Stimulated activated naive CD8-positive, alpha-beta T cell treated with anti-CD3 and anti-CD28 coated beads, Interleukin-15, Interleukin-2, amounts not matched to agents 100 U/mL and 50 U/mL, for 24 hours (primary cell): ENCODE measurements at places on chromosomes 5 and 9.

DNA sequence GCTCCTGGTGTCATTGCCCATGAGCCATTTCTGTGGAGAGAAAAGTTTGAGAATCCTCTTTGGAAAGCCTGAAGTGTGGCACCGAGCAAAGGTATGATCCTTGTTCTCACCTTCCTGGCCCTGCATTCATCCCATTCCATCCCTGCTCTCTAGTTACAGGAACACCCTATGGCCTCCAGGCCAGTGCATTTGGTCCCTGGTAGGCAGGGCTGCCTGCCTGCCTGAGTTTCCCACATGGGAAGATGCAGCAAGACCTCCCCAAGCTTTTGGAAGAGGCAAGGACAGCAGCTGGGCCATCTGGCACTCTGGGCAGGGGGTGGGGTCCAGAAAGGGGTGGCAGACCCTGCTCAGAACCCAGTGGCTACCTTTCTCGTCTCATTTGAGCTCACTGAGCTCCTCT, 24.5 kb downstream of the IGIP start:
- no peak for DNase-seq

DNA sequence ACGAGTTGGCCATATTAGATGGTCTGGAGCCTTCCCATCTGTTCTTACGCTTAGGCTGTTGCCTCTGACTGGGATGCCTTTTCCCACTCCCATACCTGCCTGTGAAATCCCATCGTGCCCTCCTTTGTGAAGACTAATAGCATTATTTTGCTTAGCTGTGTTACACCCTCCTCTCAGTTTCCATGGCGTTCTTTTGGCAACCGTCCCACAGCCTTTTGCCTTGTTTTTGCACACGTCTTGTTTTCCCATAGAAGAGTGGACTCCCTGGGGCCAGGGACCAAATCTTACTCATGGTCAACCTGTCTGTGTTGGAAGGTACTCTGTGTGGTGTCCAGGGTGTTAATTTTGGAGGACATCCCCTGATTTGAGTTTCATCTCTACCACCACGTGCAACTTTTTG, 242.1 kb downstream of the HSPA4 start:
- DNase-seq = no peak

GRCh38 chr9:72199238-72199637, 50.0 kb downstream of the GDA start:
- DNase-seq = no peak

DNA sequence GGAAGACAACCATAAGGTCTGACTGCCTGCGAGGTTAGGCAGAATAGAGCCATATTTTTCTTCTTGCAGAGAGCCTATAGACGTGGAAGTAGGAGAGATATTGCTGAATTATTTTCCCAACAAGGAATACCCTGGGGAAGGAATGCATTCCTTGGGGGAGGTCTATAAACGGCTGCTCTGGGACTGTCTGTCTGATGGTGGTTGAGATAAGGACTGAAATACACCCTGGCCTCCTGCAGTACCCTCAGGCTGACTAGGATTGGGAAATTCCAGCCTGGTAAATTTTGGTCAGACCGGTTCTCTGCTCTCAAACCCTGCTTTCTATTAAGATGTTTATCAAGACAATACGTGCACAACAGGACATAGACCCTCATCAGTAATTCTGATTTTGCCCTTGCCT, 617.5 kb upstream of the GRIN3A start:
- DNase-seq = no peak

DNA sequence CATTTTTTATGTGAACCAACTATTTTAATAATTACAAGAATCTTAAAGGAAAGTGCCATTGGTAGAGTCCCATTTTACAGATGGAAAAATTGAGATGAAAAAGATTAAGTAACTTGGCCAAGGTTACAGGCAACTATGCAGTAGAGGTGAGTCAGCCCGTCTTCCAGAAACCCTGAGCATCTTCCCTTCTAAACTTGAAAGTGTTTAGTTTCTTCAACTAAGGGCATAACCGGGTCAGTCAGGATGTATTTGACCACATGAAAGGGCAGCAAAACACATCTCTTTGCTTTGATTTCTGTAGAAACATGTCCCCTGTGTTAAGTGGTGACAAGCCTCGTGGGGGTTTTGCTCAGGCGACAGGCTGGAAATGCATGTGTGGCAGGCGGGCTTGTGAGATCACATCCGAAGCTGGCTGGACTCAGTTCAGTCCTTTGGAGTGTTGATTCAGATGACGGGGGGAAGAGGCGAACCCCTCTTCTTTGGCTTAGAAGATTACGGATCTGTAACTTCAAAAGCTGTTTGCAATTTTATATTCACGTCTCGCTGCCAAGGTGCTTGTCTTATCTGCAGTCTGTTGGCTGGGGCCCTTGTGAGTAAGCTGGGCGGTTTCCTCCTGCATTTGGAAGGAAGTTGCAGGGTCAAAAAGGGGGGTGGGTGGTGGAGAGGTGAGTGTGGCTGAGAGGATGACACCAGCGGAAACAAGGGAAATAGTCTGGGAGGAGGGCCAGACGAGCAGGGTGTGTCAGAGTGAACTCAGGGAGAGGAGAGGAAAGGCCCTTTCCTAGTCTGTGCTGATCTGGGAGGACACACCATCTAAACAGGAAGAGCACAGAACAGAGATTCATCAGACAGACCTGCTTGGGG, 78.9 kb upstream of the RPS23 start:
- DNase-seq = peak; percentile 66

DNA sequence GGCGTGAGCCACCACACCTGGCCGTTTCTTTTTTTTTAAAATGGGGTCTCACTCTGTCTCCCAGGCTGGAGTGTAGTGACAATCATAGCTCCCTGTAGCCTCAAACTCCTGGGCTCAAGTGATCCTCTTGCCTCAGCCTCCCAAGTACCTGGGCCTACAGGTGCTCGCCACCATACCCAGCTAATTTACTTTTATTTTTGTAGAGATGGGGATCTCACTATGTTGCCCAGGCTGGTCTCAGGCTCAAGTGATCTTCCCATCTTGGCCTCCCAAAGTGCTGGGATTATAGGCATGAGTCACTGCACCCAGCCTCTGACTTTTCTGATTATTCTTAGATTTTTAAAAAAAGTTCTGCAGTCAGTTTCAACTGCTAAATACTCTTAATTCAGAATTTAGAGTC, 21.3 kb downstream of the RAI14 start:
- DNase-seq = no peak

DNA sequence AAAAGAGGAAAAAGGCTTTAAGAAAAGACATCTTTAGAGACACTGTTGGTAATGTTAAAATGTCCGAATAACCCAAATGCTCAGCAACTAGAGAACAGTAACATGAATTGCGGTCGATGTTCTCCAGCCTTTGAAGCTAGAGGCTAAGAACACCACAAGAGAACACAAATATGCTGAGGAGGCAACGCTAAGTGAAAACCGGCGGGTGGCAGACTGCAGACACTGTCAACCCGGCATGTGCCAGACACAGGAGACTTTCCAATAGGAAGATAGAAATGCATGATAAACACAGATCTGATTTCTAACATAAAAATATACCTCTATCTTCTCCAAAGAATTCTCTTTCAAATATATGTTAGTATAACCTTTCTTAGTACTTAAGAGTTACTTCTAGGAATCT, 18.4 kb upstream of the DDX41 start:
- DNase-seq = no peak

- peak; percentile 56 for DNase-seq
Measured at GRCh38 chr9:137083394-137084004, 3.3 kb upstream of the MAN1B1 start.

DNA sequence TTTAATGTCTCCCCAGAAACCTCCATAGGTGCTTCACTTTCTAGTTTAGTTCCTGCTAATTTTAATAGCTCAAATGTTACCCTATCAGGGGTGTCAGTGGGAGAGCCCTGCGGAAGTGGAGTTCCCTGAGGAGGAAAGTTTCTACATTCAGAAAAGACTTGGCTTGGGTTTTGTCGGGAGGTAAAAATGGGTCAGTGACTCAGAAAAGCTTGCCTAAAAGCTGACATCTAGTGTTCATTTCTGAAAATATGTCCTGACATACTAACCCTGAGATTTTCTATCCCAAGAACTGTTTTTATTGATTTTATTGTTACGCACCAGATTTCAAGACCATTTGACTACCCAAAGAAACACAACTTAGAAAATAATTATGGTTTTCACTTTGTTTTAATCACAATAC, 40.9 kb upstream of the GLDC start:
- no peak for DNase-seq

DNA sequence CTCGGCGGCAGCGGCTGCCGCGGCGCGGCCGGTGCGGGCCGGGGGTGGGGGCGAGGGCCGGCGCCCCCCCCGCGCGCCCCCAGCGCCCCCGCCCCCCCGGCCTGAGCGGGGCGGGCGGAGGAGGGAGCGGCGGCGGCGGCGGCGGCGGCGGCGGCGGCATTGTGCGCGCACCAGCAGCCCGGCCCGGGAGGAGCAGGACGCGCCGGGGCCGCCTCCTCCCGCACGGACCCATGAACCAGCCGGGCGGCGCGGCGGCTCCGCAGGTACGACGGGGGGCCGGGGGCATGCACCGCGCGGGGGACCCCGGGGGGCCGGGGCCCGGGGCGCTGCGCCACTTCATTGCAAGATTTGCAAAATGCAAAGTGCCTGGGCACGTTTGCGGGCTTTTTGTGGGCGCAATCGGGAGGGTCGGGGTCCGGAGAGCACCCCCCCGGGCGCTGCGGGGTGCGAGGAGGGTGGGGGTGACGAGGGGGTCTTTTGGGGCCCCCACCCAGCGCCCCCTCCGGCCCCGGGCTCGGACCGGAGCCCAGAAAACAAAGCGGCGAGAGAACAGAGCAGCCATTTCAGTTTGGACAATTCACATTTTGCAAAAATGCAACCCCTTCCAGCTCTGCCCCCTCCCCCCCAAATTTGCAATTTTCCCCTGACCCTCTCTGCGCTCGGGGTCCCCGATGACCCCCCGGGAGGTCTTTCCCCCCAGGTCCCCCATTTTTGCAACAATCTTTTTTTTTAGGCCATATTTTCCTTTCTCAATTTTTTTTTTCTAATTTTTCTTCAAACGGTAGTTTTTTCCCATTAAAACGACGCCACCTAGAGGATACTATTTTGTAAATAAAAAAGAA, at the start of gene ZNF618:
TSS of gene ZNF618 (plus strand) at position 159 of the 842 bp plus-strand sequence. CDS start at position 231, 72 bp downstream.
- peak; percentile 34 for DNase-seq

DNA sequence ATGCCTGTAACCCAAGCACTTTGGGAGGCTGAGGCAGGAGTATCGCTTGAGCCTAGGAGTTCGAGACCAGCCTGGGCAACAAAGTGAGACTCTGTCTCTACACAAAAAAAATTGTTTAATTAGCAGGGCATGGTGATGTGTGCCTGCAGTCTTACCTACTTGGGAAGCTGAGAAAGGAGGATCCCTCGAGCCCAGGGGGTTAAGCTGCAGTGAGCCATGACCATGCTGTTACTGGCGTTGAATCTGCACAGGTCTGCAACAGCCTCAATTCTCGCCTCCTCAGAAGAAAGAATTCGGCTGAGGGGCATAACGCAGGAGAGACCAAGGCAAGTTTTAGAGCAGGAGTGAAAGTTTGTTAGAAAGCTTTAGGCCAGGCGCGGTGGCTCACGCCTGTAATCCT, 18.0 kb downstream of the CCT5 start:
- no peak for DNase-seq

- no peak for DNase-seq
Measured at GRCh38 chr9:86829496-86830046, 117.7 kb downstream of the GAS1 start.
